Brain pericyte (primary cell): ENCODE measurements at places on chromosomes 13 and 19.

- DNase-seq, result no peak
These were observed 2.2 kb upstream of the CEACAM6 start for GRCh38 chr19:41753159-41753558.

- no peak for DNase-seq
These were observed 6.1 kb downstream of the FIZ1 start for GRCh38 chr19:55593096-55593772.

DNA sequence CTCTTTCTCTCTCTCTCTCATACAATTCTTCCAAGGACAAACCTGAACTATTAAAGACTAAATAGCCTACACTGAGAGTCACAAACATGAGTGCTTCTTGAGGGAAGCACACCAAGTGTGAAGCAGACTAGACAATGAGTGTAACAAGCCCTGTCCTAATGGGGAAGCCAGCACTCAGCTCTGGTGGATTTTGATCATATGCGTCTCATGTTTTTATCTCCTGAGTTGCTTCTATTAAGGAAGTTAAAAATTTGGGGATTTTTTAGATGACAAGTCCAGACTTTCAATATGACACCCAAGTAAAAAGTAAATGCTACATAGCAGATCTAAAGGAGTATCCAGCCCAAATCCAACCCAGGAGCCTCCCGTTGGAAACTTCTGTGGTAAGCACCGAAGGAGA is 437.8 kb downstream of the RFC3 start:
- DNase-seq, result no peak

DNA sequence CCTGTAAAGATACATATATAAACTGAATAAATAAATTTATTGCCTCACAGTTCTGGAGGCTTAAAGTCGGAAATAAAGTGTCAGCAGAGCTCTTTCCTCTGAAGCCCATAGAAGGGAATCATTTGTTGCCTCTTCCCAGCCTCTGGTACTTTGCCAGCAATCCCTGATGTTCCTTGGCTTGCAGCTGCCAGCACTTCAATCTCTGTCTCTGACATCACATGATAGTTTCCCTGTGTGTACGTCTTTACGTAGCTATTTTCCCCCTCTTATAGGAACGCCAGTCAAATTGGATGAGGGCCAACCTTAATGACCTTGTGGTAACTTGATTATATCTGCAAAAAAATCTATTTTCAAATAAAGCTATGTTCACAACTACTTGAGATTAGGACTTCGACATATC is 250.9 kb downstream of the LIG4 start:
- DNase-seq, result no peak

DNA sequence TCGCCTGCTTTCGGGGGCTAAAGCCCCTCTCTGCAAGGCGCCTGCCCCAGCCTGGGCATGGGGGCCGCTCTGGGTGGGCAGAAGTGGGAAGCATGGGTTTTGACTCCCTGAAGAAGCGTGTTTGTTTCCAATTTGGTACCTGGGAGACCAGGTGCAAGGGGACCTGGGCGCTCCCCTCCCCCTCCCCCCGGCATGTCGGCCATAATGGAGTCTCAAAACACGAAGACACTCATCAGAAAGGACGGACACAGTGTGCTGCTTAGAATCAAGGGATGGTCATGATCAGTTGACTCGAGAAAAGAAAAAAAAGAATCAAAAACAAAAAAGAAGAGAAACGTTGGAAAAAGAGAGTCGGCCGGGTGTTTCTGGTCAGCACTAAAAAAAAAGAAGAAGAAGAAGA is 76.8 kb downstream of the IER2 start:
- no peak for DNase-seq

DNA sequence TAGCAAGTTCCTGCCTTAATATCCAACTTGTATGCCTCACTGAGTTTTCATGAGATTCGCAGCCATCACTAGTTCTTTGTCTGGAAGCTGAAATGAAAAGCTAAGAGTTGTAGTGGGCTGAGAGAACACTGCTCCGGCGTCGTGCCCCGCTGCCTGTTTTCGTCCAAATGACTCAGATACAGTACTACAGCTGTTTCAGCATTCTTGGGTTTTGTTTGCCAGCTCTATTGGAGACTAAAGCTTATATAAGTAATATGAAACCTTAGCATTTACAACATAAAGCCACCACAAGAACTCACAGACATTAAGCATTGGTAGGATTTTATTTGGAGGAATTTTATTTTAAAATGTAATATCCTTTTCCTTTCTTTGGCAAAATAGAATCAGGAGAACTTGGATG is 299.7 kb downstream of the DLEU7 start:
- DNase-seq, result peak; percentile 68

- no peak for DNase-seq
These were observed 15.1 kb downstream of the HPN start for GRCh38 chr19:35056513-35057063.

- no peak for DNase-seq
These were observed 482.0 kb downstream of the DIAPH3 start for GRCh38 chr13:59681636-59682311.

DNA sequence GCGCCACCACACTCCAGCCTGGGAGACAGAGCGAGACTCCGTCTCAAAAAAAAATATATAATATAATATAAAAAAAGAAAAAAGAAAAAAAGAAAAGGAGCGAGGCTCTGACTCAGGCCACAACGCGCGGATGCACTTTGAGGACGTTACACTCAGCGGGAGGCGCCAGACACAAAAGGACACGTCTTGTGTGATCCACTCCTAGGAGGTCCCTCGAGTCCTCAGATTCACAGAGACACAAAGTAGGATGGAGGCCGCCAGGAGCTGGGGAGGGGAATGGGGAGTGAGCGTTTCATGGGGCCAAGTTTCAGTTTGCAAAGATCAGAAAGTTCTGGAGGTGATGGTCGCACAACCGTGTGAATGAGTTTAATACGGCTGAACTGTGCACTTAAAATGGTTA is 8.5 kb upstream of the ABHD17A start:
- no peak for DNase-seq

DNA sequence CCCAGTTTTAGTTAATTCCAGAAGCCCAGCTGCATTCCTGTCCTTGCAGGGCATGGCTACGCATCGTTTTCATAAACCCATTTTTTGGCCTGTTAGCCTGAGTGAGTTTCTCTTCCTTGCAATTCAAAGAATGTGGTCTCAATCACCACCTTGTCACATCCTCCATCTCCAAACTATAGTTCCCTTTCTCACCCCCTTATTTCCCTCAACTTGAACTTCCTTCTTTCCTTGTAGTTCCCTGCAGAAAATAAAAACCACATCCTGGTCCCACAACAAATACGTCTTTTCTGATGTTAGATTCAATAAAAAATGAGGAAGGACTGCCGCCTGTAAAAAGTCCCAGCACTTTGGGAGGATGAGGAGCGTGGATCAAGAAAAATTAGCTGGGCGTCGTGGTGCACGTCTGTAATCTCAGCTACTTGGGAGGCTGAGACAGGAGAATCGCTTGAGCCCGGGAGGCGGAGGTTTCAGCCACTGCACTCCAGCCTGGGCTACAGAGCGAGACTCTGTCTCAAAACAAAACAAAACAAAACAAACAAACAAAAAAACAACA is 13.2 kb downstream of the ADGRE3 start:
- no peak for DNase-seq

DNA sequence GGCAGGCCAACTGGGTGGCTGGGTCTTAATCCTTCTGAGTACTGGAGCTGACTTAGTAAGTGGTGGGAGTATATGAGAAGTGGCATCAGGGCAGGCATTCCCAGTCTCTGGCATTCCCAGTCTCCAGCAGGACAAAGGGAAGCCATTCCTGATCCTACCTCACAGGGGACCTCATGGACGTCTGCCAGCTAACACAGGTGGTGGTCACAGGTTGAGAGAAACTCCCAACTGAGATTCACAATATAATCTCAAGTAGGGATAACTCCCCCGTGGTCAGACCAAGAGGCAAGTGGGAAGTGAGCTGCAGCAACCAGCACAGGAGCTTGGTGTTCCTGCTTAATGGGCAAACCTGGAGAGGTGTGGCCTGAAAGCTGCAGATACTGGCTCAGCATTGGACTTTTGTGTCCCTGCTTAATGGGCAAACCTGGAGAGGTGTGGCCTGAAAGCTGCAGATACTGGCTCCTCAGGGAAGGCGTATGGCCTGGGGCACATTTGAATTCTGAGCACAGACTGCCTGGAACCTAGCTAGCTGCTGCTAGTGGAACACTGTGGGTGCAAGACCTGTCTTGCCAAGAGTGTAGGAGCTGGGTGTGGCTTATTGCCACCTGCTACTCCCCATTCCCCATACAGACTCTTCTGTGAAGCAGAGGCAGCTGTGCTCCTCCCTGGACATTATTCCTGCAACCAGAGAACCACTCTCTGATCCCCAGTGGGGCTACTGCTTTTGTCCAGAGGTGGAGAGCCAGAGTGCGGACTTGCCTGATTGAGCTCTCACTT is 25.9 kb upstream of the OR10H2 start:
- DNase-seq, result no peak

GRCh38 chr13:87942205-87942604 is 271.0 kb downstream of the SLITRK5 start:
- DNase-seq, result no peak

DNA sequence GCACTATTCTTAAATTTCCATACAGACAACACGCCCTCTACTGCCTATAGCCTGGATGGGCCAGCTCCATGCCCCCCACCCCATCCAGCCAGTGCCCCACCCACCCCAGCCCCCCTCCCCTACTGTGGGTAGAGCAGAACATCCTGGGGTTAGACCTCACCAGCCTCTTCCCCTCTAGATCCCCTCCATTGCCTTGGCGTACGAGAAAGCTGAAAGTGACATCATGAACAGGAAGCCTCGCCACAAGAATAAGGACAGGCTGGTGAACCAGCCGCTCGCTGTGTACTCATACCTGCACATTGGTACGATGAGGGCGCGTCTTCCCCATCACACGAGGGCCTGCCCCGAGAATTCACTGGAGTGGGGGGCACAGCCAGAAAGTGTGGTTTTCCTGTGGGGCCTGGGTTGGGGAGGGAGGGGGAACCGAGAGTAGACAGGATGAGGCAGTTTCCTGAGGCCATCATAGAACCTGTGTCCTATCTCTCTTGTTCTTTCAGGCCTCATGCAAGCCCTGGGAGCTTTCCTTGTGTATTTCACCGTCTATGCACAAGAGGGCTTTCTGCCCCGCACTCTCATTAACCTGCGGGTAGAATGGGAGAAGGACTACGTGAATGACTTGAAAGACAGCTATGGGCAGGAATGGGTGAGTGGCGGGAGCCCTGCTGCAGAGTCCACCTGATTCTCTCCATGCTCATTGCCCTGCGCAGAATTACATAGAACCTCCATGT is 29.1 kb downstream of the ATP12A start:
- no peak for DNase-seq

DNA sequence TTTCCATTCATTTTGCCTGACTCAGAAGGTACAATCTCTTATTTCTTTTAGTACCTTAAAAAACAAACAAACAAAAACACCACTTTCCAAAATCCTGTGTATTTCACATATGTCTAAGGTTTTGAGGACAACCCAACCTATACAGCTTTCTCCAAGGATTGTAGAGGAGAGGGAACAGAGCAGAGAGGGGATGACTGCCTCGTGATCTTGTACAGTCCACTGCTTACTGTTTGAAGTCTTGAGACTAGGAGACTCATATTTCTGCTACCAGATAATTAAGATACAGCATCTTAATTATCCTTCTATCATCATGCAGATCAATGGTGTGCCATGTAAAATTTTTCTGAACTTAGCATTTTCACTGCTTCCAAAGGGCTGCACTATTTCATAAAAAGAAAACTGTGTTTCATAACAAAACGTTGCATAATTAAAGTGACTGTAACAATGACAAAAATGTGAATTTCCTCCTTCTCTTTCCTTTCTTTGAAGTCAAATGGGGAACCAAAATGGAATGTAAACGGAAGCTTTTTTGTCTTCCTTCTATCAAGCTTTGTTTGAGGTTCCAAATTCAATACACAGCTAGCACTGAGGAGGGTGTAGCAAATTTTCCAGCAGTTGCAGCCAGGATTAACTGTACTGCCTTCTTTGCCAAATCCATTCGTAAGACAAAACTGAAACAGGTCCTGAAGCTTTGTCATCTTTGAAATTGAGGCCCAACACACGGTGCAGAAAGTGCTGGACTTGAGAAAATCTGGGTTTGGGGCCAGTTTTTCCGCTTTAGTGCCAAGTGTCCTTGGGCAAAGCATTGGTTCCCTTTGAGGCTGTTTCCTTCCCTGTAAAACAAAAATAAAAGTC is 34.9 kb upstream of the RCBTB2 start:
- DNase-seq, result no peak

DNA sequence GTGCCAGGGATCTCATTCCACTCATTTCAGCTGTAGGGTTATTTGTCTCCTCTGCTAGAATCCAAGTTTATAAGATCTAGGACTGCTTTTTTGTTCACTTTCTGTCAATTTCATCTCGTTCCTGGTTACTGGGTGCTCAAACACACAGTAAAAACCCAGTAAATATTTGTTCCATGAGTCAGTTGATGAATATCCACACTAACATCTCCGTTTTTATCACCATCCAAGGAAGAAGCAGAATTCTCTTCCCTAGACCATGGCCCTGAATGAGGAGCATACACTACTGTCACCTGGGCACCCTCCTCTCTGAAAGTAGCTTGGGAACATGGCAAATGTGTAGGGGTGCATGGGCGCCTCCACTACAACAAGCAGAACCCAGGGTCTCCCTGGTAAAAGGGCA is 390.8 kb downstream of the FOXO1 start:
- DNase-seq, result no peak

DNA sequence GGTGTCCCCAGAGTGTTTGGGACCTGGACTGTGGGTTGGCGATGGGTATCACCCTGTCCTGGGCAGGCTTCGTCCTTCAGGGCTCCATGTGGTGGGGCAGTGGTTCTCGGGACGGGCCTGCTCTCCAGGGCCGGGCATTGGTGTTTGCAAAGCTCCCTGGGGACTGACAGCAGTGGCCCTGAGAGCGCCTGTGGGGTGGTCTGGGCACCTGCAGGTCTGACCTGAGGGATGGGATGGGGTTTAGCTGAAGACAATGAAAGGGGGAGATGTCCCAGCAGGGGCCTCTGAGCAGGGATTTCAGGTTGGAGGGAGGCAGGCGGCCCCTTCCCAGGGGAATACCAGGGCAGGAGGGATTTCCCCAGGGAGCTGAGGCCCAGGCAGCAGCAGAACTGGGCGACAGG is 68.3 kb upstream of the MCF2L start:
- no peak for DNase-seq

- DNase-seq, result no peak
These were observed 148.7 kb downstream of the COL4A1 start for GRCh38 chr13:110158226-110158625.

DNA sequence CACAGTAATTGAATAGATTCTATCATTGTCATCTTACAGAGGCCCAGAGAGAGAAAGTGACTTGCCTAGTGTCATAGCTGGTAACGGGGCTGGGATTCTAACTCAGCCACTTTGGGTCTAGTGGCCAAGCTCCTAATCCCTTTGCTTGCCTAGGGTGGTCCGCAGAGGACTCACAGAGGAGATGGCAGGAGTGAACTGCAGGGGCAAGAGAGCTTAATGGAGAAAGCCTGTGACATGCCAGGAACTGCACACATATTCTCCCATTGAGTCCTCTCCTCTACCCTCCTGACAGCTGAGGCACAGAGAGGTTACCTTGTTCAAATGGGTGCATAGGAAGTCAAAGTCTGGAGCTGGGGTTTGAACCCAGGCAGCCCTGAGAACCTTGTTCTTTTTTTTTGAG is 2.7 kb downstream of the LSR start:
- no peak for DNase-seq

GRCh38 chr19:49684251-49684982 is 5.0 kb upstream of the ADM5 start:
- DNase-seq, result no peak

GRCh38 chr13:93561576-93562225 is 335.1 kb downstream of the GPC6 start:
- no peak for DNase-seq
